ENCODE measurements at places on chromosomes 13 and 19.

DNA sequence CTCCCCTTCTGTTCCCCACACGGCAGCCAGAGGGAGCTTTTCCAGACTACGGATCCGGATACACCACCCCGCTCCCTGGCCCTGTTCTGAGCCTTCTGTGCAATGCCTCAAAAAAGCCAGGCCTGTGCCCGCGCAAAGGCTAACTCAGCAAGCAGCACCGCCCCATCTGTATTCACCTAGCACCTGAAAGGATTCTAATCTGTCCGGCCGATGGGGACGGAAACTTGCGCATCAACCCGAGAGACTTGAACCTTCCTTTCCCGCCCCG lies 589 bp downstream of the ZBTB45 start:
- peak; percentile 52 for DNase-seq

DNA sequence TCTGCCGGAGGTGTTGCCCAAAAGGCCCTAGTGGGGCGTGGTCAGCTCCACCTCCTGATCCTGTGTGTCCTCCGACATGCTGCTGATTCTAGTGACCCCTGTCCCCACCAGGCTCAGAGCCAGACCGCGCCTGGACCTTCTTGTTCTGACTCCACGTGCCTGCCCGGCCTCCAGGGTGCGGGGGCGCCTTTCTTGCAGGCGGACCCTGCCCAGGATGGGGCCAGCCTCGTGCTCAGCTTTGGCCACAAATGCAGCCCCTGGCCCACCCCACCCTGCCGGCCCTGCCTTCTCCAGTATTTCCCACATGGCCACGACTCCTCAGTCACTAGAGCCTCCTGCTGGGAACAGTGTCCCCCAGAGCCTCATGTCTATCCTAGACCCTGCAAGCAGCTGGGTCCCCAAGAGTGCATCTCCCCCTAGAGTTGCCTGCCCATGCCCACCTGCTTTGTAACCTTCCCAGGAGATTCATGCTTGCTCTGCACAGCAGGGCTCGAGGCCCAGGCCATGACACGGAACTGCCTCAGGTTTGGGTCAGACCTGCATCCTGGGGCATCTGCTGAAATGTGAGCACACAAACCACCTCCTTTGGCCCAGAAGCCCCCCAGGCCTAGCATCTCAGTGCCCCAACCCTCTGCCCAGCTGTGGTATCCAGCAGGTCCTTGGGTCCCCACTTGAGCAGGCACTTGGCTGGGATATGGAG lies 27.0 kb downstream of the TMEM161A start:
- DNase-seq = no peak

- no peak for DNase-seq
Measured at GRCh38 chr19:51380379-51380778, 7.4 kb downstream of the LIM2 start.

DNA sequence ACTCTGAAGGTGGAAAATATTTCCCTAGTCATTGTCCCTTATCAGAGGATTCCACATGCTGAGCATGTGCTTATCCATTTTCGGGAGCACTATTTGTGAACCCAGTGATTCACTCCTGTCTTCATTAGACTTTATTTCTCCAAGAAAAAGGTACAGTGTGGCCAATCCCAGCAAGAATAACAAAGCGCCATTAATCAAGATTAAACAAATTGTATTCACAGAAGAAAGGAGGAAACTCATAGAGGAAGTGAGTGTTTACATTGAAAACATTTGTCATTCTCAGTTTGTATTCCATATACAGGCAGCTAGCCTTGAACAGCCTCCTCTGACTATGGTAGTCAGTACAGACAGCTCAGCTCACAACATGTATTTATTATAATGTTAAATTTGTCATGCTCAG lies 1669.9 kb upstream of the SPRY2 start:
- no peak for DNase-seq

DNA sequence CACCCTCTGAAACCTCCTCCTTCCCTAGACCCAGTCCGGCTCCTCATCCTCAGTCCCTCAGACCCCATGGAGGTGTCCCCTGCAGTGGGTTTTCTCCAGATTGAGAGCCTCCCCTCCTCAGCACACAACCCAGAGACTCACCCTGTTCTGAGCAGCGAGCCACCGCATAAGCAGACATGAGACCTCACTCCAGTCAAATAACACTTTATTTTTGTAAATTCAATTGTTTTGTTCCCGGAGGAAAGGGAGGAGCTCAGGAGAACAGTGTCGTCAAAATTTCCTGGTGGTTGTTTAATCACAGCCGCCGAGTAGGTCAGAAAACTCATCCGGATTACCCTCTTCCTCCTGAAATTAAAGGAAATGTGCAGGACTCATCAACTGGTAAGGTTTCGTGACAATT lies 57.5 kb downstream of the ERICH4 start:
- DNase-seq = no peak

- DNase-seq = no peak
Measured at GRCh38 chr19:35585848-35586247, at the start of gene PMIS2. Gene PMIS2 (plus strand): TSS chr19:35586173. CDS start chr19:35586260, 87 bp downstream.

DNA sequence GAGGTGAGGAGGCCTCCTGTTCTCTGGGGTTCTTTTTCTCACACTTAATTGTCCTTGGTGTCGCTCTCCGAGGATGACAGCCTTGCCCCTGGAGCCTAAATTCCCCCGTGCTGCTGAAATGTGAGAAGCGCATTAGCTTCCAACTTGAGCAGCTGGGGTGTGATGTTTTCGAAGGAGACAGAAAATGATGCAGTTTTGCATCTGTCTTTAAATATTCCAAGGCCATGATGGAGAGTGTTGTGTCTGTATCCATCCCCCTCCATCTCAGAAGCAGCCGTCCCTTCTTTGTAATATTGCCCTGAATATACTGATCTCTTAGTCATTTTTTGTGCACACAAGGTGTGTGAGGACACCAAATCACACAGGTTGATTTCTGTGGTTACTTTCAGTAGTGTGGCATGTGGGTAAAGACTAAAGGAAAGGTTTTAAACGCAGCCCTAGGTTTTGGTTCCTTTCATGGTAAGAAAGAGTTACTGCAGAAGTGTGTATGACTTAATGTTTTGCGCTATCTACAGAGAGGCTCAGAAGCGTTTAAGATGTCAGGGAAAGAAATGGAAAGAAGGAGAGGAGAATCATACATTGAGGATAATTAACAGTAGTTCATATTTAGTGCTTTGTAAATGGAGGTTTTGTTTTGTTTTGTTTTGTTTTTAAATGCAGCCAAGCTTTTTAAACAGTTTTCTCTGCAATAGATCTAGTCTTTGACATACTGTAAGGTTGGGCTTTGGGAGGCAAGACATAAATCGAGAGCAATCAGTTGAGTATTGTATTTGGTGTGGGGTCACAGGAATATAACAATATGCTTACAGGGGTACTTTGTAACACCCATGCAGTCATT lies 1.6 kb downstream of the NBEA start:
- DNase-seq = no peak

DNA sequence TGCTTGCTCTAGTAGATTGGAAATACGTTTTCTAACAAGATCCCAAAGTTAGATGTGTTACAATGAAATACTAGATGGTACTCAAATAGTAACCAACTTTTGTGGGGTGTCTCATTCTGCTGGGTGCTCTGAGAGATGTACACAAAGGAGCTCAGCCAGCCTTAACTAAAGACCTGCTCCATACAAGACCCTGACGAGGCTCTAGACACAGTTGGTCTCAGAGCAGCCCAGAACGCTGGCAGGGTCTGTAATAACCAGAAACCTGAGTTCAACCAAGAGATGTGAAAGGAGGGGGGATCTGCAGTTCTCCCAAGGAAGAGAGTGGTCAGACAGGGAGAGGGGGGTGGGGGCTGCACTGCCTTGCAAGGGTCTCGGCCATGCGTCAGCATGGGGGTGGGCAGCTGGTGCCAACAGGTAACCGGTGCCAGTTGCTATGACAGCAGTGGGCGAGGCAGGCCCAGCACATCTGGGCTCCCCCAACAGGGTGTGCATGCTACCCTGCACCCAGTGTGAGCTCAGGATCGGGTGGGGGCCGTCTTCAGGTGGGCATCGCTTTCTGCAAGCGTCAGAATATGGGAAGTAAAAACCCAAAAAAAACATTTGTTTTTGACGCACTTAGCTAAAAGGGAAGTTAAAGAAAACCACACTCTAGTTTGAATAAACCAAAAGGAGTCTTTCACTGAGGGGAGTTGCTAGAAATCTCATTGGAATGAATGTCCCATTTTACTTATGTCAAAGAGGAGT lies 68.0 kb upstream of the GPR183 start:
- DNase-seq = peak; percentile 65

DNA sequence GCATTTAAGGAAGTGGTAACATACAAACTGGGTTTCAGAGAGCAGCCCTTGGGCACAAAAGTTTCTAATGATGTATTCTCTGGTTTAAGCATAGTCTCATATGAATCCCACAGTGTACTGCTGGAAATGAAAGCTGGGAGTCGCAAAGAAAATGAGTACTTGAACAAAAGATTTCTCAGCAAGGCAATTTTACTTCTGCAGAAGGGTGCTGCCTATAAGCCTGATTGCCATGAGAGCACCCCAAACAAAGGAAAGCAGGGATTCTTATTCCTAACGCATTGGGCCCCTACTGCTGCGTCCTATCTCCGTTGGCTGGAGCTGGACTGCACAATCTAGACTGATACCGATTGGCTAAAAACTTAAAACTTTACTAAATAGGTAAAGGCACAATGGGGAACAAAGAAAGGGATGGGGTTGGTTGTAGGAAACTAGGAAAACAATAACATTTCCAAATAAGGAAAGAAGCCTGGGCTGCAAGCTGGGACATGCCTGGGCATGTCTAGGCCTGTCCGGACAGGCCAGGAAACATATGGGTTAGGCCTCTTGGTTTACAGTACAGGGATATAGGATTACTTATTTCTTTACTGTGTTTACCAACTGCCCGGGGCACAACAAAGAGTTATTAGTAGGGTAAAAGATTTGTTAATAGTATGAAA lies 27.4 kb upstream of the VN1R4 start:
- no peak for DNase-seq

DNA sequence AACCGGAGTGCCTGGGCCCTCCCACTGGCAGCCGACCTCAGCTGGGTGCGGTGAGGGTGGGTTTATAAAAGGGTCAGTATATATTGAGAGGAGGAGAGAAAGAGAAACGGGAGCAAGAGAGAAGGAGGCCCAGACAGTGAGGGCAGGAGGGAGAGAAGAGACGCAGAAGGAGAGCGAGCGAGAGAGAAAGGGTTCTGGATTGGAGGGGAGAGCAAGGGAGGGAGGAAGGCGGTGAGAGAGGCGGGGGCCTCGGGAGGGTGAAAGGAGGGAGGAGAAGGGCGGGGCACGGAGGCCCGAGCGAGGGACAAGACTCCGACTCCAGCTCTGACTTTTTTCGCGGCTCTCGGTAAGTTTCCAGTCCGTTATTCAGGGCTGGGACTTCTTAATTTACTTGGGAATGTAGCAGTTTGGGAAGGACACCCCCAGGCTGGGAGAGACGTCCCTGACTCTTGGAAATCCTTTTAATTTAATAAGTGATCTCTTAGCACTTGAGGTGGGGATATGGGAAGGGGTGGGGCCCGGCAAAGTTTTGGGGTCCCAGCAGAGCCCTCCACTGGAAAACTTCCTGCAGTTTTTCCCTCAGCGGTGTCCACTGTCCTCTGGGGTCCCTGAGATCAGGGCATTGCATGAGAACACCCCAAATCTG lies at the start of gene EMP3:
EMP3 (plus strand) TSS at position 288 of the 646 bp plus-strand sequence. CDS start 1,293 bp downstream, outside the sequence.
- DNase-seq = peak; percentile 89

- peak; percentile 70 for DNase-seq
Measured at GRCh38 chr13:50209631-50210030, 194.4 kb downstream of the KCNRG start.

DNA sequence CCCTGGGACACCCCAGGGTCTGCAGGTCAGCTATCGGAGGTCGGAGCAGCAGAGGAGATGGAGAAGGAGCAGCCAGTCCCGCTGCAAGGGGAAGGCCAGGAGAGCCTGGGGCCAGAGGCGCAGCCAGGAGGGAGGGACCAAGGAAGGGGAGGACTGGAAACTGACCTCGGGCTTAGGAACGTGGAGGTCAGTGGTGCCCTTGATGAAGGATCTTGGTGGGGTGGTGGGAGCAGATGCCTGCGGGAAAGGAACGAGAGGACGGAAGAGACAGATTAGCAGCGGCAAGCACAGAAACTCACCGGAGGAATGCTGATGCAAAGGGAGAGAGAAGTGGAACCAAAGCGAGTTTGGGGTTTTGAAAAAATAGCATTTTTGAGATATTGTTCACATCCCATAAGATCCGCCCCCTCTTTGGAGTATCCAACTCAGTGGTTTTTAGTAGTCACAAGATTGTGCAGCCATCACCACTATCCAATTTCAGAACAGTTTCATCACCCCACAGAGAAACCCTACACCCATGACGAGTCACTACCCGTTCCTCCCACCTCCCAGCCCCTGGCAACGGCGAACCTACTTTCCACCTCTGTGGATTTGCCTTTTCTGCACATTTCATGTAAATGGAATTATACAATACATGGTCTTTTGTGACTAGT lies 22.1 kb downstream of the PLEKHF1 start:
- peak; percentile 86 for DNase-seq

- no peak for DNase-seq
Measured at GRCh38 chr19:13275016-13275722, 125.0 kb downstream of the IER2 start.

DNA sequence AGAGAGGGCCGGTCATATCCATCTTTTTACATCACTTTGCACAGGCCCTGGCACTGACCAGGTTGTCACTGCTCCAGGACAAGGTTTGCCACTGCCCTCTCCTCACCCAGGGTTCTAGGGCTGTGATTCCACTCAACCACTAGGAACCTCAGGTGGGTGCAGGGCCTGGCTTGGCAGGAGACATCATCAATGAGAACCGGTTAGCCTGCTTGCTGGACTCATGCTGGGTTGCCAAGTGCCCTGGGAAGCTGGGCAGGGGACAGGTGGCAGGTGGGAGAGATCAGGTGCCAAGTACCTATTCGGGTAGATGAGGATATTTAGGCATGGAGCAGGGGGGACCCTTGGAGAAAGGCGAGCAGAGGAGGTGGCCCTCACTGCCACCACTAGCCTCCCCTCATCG lies 4.2 kb upstream of the CERS4 start:
- DNase-seq = no peak

- DNase-seq = no peak
Measured at GRCh38 chr13:24663586-24663985, 16.6 kb upstream of the ATP12A start.

GRCh38 chr19:27966390-27966816 lies 1246.5 kb downstream of the UQCRFS1 start:
- peak; percentile 9 for DNase-seq

- no peak for DNase-seq
Measured at GRCh38 chr13:47962237-47962636, 38.8 kb downstream of the SUCLA2 start.

GRCh38 chr19:1385816-1386215 lies 2.1 kb downstream of the NDUFS7 start:
- no peak for DNase-seq

DNA sequence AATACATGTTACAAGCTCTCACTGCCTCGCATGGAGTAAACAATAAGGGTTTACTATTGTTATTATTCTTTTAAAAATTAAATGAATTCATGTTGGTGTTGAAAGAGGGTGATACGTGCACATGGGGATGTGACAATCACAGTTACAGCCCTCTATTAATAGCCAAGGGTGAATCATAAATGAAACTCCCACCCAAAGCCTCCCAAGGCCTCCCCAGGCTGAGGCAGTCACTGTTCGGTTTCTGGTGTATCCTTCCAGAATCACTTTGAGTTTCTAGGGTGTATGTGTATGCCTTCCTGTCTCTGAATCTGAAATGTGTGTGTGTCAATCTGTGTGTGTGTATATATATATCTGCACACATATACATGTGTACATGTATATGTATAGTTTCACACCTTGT lies 73.4 kb downstream of the AKAP11 start:
- DNase-seq = no peak

- DNase-seq = no peak
Measured at GRCh38 chr13:29711776-29712175, 116.3 kb upstream of the SLC7A1 start.

GRCh38 chr13:100673376-100673712 lies 1.3 kb downstream of the TMTC4 start:
- no peak for DNase-seq

GRCh38 chr13:30148171-30148754 lies 159.1 kb downstream of the KATNAL1 start:
- no peak for DNase-seq
